Glomerular endothelial cell (primary cell): ENCODE measurements at places on chromosomes 4 and X.

DNA sequence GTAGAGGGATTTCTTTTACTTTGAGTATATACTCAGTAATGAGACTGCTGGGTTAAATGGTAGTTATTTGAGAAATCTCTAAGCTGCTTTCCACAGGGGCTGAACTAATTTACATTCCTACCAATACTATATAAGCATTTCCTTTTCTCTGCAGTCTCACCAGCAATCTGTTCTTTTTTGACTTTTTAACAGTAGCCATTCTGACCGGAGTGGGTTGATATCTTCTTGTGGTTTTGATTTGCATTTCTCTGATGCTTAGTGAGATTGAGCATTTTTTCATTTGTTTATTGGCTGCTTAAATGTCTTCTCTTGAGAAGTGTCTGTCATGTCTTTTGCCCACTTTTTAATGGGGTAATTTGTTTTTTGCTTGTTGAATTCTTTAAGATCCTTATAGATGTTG is 43.3 kb downstream of the SPCS3 start:
- no peak for DNase-seq

DNA sequence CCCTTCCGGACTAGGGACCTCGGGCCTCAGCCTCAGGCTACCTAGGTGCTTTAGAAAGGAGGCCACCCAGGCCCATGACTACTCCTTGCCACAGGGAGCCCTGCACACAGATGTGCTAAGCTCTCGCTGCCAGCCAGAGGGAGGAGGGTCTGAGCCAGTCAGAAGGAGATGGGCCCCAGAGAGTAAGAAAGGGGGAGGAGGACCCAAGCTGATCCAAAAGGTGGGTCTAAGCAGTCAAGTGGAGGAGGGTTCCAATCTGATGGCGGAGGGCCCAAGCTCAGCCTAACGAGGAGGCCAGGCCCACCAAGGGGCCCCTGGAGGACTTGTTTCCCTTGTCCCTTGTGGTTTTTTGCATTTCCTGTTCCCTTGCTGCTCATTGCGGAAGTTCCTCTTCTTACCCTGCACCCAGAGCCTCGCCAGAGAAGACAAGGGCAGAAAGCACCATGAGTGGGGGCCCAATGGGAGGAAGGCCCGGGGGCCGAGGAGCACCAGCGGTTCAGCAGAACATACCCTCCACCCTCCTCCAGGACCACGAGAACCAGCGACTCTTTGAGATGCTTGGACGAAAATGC is at the start of gene WAS:
Gene WAS (plus strand): TSS at position 389 of the 572 bp plus-strand sequence. CDS start 55 bp downstream, at position 444.
- DNase-seq, result no peak

- DNase-seq, result no peak
Observed at GRCh38 chr4:68349279-68349648, 626 bp downstream of the YTHDC1 start.

- DNase-seq, result no peak
Observed at GRCh38 chr4:32858971-32859370, 2138.8 kb downstream of the PCDH7 start.

- no peak for DNase-seq
Observed at GRCh38 chrX:40852586-40852985, 117.2 kb upstream of the MED14 start.

GRCh38 chr4:88503344-88503743 is 20.2 kb downstream of the PYURF start:
- no peak for DNase-seq
